Peyer's patch (tissue), 4 donors: ENCODE measurements at places on chromosomes 1 and 21.
A peak's percentile ranks its signal among the peaks of the same experiment; 100 is the strongest.

DNA sequence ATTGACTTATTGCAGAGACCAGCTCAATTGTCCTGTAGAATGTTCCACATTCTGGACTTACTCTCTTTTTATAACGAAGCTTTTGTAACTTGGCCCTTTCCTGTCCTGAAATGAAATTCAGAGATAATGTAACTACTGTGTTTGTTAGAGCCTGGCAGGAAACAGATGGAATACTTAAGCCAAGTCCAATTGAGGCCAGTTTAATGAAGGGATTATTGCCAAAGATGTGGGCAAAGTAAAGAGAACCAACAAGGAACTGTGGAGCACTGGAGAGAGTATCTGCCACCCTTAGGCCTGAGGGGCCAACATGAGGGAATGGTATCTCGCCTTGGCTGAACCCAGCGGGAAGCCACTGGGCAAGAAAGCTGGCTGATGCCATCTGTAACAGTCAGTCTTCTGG is 32.9 kb downstream of the MFSD2A start:
- DNase-seq, result no peak

- peak; percentile 93 for DNase-seq
Observed at GRCh38 chr1:113871597-113872113, at the start of gene PTPN22. PTPN22 (minus strand) TSS chr1:113871712.

- DNase-seq, result no peak
Observed at GRCh38 chr21:35095859-35096291, 46.8 kb upstream of the RUNX1 start.

- peak; percentile 82 for DNase-seq
Observed at GRCh38 chr21:33265664-33266049, 510 bp upstream of the IL10RB start.

DNA sequence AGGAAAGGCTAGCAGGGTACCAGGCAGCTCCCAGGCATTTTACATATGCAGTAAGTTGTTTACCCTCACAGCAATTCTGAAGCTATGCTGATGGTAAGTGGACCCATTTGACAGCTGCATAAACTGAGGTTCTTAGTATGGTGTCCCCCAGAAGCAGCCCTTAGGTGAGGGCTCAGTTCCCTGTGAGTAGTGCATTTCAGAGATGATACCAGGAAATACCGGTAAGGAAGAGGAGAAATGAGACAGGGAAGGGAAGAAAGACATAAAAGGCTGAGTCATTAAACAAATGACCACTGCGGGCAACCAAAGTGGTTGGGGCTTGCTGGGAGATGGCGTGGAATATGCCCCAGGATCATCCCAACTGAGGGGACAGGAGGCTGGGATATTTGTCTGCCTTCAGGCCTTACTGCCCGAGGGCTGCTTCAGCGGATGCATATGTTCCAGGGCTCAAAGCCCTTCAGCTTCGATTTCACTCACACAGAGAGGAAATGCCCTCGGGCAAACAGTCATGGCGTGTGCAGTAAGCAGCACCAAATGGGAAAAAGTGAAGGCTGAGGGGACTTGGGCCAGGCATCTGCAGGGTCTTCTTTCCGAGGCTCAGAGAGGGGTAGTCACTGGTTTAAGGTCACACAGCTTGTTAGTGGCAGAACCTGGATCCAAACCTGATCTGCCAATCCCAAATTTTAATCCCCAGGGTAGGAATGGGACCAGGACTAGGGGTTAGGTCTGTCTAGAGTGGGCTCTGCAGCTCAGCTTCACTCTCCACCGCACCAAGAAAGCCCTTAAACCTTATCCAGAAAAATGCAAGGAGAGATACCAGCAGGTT is 133.7 kb upstream of the RUNX3 start:
- no peak for DNase-seq

DNA sequence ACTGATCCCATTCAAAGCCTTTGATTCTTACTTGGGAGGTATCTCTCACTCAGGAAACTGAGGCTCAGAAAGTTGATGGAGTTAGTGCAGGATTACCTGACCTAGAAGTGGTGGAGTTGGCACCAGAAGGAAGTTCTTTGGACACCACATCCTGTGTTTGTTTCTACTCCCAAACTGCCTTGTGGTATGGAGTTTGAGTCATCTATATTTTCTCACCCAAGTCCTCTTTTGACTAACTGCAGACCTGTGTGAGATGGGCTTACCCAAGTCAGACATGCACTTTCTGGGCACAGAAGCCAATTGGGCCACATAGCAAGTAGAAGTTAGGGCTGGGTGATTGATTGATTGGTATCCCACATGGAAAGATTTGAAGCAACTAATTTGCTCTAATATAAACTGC is 36.1 kb downstream of the FGGY start:
- no peak for DNase-seq

- DNase-seq, result peak; percentile 15
Observed at GRCh38 chr21:42454786-42455185, 41.2 kb downstream of the RSPH1 start.

DNA sequence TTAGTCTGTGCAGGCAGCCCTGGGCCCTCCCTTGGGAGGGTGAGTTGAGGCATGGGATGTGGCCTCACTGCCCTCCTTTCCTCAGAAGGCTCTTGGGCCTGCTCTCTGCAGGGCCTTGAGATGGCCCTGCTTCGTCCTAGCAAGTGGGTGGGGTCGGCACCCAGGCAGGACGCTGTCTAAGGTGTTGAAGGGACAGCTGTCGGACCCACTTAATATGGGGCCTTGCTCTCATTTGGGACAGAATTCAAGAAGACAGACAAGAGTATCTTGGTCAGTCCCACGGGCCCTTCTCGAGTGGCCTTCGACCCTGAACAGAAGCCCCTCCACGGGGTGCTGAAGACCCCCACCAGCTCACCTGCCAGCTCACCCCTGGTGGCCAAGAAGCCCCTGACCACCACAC is 26.0 kb upstream of the PDXK start:
- DNase-seq, result no peak

DNA sequence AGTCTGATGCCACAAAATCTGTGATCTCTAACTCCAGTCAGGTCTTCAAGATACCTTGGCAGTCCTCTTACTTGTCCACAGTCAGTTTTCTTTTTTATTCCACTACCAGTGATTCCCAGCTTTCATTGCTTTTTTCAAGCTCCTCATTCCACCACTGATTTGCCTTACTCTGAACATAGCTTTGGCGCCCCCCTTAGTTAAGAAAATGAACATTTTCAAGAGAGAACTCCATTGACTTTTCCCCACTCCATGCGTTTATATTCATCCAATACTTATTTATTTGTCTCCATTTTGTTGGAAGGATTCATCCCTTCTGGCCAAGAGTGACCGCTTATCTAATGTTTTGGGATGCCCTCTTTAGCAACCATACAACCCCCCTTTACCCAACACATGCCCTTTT is 33.9 kb upstream of the IPO9 start:
- no peak for DNase-seq

DNA sequence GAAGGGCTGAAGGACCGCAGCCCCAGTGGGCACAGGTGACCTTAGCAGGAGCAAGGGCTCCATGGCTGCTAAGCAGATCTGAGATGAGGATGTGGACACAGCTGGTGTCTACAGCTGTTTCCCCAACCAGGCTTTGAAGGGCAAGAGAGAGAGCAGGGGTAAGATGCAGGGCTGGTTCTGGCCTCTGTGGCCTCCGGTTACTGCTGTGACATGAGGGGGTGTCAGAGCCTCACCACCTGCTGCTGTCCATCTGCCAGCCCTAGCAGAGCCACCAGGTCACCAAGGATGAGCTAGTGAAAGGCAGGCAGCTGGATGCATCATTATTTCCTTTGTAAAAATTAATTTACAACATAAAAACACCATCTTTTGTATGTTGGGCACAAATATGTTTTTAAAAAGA is 33.4 kb downstream of the OBSCN start:
- DNase-seq, result no peak

DNA sequence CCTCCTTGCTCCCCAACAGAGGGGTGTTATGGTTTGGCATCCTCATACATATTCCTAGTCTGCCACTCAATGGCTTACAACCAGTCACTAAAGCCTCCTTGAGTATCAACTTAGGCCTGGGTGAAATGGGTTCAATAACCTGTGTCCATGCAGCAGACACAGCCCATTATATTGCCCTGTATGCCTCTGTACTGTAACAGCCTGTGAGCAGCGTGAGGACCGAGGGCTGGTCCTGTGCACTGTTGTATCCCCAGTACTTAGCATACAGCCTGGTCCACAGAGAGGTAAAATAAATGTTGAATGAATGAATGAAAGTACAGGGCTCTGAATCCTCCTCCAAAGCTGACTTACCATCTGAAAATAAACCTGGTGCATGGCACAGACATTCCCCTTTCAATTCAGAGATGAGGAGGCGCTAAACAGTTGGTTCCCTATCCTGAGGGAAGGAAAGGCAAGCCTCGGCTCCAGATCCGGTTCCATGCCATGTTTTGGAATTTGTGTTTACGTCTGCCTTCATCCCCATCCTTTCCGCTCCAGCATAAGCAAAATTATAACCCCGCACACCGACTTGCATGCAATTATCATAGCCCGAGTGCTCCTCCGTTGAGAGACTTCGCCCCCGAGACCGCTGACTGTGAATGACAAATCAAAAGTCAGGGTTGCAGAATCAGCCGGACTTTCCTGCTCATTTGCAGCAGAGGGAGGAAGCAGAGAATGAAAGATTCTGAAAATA is 45.0 kb upstream of the DNAJC6 start:
- no peak for DNase-seq

GRCh38 chr1:19477284-19478249 is 7.8 kb downstream of the CAPZB start:
- DNase-seq, result peak; percentile 76

DNA sequence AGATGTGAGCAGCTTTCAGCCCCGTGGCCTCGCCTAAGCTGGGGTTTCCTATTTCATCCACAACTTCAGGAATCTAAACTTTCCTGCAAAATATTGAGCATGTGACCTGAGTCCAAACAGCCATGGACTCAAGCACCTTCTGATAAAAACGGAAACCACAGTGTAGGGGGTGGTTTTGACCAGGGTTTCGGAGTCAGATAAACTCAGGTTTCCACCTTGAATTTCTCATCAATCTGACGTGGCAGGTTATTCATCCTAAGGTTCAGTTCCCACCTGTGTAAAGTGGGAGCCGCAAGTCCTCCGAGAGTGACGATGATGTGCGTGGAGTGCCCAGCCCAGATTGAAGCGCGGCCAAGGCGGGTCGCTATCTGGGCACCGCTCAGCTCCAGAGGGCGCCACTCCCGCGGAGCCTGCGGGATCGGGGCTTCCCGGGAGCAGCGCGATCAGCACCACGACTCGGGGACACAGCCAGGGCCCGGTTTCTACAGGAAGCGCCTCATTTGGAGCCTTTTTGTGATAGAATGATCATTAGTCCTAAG is 871 bp upstream of the ETS2 start:
- peak; percentile 48 for DNase-seq

DNA sequence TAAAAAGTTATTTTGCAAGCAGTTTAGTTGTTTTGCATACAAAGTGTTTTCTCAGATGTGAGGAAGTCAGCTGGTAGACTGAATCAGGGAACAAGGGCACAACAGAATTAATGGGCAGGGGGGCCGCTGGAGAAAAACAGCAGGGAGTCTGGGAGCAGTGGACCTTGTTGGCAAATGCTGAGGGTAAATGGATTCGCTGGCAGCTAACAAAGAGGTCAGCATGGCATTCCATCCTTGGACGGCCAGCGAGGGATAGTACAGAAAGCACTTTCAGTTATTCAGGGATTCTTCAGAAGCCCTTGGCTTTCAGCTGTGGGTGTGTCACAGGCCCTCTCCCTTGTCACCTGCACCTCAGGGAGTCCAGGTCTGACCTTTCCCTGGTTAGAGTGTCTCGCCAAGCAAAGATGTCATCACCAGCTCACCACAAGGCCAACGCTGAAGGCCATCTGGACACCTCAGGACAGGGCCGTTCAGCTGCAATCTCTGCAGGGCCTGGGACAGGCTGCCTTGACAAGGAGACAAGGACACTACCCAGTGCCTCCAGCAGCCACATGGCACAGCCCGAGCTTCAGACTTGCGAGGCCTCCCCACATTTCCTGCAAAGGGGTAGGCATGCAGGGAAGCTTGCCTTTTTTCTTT is 90.4 kb downstream of the KCNN3 start:
- DNase-seq, result no peak

GRCh38 chr1:243513726-243514491 is 258.1 kb downstream of the SDCCAG8 start:
- DNase-seq, result no peak

- DNase-seq, result no peak
Observed at GRCh38 chr1:192574073-192574472, 1.5 kb upstream of the RGS1 start.

- no peak for DNase-seq
Observed at GRCh38 chr1:108815566-108815965, 41.3 kb downstream of the AKNAD1 start.

DNA sequence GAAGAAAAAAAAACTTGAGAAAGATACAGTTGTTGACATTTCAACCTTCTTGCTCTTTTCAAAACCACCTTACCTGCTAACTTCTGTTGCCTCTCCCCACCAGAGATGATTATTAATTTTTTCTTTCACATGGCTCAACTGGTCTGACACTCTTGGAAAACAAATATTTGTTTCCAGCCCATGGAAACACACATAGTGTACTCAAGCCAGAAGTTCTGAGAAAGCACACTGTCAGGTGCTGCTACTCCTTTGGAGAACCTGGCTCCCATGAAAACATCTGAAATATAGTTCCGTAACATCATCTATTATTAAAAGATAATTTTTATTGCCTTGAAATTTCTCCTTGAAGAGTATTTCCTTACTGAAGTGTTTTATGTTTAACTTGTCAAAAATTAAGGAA is 145.0 kb upstream of the C1orf105 start:
- no peak for DNase-seq

- DNase-seq, result no peak
Observed at GRCh38 chr1:47616036-47616435, 178.2 kb downstream of the FOXD2 start.

DNA sequence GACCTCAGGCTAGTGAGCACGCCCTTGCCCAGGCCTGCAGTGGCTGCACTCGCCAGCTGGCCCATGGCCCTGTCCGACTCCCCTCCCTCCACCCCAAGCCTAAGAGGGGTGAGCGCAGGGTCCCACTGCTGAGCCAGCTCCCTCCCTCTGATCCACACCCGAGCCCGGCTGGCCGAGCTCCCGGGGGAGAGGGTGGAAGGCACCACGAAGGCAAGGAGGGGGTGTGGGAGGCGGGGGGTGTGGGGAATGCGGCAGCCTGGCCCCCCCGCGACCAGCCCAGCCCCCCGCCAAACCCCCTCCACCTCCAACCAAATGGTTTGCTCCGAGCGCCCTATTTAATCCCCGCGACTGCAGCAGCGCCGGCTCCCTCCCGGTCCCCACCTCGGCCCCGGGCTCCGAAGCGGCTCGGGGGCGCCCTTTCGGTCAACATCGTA is at the start of gene CADM3:
Gene CADM3 (plus strand): TSS at position 362 of the 434 bp plus-strand sequence. CDS start 151 bp downstream, outside the sequence.
- no peak for DNase-seq

DNA sequence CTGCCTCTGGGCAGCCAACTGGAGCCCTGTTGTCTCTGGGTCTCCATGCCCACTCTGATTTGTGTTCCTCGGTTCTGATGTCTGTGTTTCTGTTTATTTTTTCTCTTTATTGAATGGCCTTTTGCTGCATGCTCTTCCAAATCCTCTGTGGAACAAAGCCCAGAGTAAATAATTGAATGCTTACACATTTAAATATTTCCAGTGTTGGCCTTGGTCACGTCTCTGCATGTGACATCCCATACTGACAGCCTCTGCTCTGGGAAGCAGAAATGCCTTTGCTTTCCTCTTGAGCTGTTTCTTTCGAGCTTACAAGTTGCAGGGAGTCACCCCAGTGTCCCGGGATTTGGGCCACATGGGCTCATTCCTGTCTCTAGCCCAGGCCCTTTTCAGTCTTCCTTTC is 267.9 kb downstream of the PTPRU start:
- DNase-seq, result no peak

- DNase-seq, result no peak
Observed at GRCh38 chr1:198607714-198608113, 31.1 kb upstream of the PTPRC start.

GRCh38 chr1:172724765-172725613 is 66.1 kb downstream of the FASLG start:
- DNase-seq, result no peak

GRCh38 chr1:237953238-237953637 is 62.5 kb upstream of the ZP4 start:
- no peak for DNase-seq
